CD14-positive monocyte (primary cell): ENCODE measurements at places on chromosomes 12 and 14.

- DNase-seq = no peak
These were observed 79.1 kb upstream of the HECTD1 start for GRCh38 chr14:31286456-31287293.

DNA sequence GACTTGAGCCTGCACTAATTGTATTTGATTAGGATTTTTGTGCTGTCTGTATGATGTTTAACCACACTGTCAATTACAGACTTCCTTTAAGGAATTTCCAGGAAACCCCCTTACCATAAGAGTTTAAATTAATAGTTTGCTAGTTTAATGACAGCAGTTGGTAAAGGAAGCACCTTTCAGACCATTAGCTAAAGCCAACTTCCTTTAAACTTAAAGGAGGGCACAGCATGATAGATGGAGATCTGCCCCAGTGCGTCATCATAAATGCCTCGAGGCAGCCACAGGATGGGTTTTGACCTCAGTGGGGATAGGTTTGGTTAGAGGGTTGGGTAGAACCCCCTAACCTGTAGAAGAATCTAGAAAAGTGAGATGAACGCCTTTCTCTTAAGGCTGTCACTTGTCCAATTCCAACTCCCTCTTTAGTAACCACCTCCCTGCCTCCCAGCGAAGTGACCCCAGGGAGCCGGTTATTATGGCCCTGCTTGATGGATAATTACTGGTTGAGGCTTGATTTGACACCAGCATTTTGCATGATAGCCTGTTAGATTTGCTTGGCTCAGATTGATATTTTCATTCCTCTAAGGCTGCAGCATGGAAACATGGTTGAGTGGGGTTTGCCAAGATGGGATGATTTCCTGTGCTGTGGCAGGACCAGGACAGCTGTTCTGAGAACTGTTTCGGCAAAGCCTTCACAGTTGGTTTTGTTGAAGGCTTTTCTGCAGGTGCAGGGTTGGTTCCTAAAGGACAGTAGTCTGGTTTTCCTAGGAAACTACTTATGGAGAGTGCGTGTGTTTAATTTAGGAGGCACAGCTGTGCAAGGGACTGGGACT, 62.7 kb downstream of the CHST11 start:
- DNase-seq = peak; percentile 11

GRCh38 chr12:55957106-55957859, 8.6 kb downstream of the PMEL start:
- no peak for DNase-seq

DNA sequence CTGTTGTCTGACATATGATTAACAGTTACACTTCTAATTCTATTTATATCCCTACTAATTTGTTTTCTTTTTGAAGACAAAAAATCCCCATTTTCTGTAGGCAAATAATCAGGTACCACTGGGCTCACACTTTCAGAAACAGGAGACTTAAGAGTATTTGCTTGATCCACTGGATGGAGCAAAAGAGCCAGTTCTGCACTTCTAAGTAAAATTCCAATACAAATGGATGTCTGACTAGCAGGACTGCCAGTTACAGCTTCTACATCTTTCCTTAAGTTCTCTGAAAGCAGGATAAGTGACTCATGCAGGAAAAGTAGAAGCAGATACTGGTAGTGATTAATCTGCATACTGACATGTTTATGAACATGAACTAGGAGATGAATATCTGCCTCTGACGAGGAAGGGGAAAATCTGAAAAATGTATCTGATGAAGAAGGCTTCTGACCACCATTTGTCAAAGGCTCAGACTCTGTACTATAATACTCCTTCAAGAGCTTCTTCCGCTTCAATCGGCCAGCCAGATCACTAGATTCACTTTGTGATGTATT, 73.8 kb upstream of the ANKS1B start:
- no peak for DNase-seq

- no peak for DNase-seq
These were observed 50.6 kb downstream of the TSPAN11 start for GRCh38 chr12:30977124-30977523.

GRCh38 chr12:130199581-130200390, 37.5 kb downstream of the FZD10 start:
- DNase-seq = no peak

GRCh38 chr12:75882421-75882820, 149.2 kb downstream of the PHLDA1 start:
- no peak for DNase-seq

DNA sequence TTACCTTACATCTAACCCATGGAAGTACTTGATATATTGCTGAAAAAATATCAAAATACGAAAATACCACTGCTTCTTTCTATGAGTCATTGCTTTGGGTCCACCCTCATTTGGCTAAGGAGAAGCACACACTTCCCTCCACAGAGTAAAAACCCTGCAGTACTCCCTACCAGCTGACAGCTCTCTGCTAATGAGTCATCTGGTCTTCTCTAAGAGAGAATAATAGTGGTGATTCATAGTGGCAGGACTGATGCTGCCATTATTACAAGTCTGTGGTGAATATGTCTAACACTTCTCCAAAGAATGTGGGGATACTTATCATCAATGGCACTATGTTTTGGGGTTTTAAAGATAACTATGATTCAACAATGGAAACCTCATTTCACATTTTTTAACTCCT, 90.7 kb downstream of the PPFIA2 start:
- DNase-seq = peak; percentile 4

DNA sequence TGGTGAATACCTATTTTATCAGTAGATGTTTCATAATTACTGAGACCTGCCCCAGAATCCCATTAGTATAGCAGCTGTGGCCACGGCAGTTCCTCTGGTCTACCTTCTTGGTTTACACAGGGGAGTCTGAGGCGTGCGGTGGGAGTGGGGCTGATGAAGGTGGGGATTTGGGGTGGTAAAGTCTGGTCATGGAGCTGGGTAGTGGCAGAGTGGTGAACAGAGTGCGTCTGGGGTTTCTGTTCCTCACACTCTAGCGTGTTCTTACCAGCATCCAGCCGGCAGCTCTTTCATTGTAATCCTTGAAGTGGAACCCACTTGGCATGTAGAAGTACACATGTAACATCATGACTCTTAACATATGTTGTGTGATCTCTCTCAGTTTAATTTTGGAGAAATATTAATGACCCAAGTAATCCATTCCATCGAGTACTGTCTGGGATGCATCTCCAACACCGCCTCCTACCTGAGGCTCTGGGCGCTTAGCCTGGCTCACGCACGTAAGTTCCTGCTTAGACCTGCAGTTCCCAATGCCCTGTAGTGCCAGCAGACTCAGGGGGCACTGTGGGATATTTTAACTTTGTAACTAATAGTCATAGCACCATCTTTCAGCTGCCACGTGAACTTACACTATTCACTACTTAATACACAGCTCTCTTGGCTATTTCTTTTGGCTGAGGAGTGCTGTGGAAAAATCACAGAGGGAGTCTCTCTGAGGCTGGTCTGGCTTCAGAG, 7.9 kb upstream of the DNAH10 start:
- no peak for DNase-seq

DNA sequence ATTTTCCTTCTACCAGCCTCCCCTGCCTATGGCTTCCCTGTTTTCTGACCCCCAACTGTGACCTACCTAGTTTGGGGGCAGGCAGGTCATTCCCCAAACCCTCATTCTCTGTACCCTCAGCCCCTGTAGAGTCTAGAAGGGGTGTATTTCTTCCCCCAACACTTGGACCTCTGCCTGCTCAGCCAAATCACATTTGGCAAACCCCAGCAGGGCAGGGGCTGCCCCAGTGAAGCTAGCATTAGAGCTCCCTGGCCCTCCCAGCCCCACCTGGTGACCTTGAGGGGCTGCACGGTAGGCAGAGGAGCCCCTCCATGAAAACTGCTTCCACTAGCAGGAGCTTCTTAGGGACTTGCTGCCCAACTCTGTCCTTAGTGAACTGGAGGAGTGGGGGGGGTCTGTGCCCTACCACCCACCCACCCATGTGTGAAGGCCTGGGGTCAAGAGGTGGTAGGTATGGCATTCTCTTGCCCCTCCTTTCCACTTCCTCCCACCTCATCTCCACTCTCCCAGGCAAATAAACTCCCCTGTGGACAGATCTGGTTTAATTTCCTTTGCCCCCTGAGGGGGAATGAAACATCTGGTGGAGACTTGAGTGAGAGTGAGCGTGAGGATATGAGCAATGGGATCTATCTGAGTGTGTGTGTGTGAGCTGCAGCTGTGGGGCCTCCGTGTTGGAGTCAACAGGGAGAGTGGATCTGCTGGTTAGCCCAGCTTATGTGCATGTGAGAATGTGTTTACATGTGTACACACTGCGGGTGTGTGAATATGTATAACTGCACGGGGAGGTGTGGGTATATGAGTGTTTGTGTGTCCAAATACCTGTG, 1.6 kb downstream of the NXPH4 start:
- DNase-seq = no peak

DNA sequence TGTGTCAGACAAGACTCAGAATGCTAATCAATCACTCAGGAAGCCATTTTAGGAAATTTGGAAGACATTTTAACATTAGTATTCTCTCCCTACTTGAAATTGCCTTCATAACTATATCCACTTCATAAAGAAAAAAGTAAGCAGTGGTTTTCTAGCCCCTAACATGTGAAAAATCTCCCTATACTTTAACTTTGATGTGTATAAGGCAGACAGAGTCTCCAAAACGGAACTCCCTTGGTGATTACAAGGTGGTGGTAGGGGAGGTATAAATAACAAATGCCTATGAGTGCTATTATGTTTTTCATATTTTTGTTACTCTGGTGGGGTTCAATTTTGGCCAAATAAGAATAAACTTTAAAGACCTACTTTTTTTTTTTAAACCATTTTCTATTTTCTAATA, 300.3 kb downstream of the BTG1 start:
- no peak for DNase-seq

GRCh38 chr12:124646385-124647230, 79.2 kb upstream of the NCOR2 start:
- peak; percentile 46 for DNase-seq

- no peak for DNase-seq
These were observed 10.8 kb downstream of the PPFIBP1 start for GRCh38 chr12:27534765-27535161.

- no peak for DNase-seq
These were observed 69.9 kb downstream of the WIF1 start for GRCh38 chr12:65051218-65051617.

- no peak for DNase-seq
These were observed 3.7 kb upstream of the SLC15A5 start for GRCh38 chr12:16281157-16281556.

- DNase-seq = peak; percentile 50
These were observed 770 bp downstream of the ABHD4 start for GRCh38 chr14:22598896-22599244.

DNA sequence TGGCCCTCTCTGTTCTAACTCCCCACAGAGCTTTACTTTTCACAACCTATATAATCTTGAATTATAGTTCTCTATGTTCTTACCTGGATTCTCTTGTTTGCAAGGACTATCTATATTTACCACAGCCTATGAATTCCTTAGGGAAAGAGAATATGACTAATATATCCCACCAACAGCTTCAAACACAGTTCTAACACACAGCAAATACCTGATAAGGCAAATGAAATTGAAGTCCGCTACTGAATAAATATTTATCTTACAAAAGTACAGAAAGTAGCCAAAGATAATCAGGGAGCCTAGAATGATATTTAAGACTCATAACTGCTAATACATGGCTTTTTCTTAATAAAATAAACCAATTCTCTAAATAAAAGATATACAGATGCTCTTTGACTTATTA, 165.1 kb downstream of the C12orf42 start:
- DNase-seq = no peak

GRCh38 chr14:24911324-24912109, 138.4 kb downstream of the STXBP6 start:
- DNase-seq = peak; percentile 49

DNA sequence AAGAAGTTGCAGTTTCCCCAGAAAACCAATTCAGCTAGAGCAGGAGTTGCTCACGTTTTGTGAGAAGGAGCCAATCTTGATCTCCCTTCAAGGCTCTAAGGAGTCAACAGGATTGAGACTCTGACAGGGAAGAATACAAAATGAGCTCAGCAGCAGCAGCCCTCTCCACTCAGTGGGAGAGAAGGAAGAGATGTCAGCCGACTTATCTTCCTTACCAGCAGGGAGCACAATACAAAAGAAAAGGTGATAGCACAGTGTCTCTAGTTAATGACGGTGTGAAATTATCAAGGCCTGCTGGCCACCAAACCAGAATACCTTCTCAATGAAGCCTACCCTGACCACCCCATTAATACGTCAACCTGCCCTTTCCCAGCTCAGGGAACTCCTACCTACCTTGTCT, 223.6 kb upstream of the TMPO start:
- DNase-seq = no peak

GRCh38 chr12:71128191-71128788, 29.5 kb downstream of the TSPAN8 start:
- no peak for DNase-seq

DNA sequence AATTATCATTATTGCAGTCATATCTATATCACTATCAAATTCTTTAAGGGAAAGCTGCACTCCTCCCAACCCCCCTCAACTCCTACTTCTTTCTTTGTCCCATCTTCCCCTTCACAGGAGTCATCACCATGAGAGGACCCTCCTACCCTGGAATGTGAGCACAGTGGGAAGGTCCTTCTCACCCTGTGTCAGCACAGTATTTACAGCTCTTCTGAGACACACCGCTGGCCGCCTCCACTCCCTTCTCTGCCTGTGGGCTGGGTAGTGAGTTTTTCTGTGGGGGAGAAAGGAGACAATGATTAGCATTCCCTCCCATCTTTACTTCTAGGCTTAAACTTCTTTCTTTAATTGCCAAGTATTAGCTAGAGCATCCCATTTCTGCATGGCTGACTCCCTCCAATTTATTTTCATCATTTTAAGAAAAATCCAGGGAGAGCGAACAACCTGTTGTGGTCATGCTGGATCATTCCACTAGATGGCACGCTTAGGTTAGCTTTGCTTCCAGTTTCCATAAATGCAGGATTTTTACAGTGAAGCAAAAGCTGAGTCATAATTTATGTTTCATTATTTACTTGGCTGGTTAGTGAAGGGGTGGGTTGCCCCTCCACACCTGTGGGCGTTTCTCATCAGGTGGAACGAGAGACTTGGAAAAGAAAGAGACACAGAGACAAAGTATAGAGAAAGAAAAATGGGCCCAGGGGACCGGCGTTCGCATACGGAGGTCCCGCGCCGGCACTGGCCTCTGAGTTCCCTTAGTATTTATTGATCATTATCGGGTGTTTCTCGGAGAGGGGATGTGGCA, 188.5 kb downstream of the ALX1 start:
- peak; percentile 27 for DNase-seq

- DNase-seq = no peak
These were observed 17.8 kb upstream of the YAF2 start for GRCh38 chr12:42255866-42256261.
